Psoas muscle (tissue), 8 donors: ENCODE measurements at places on chromosomes 1 and 21. TPM values are rescaled to one million over a fixed set of nuclear protein-coding genes. Genes with fewer than 3 reads are reported as not detected.

Gene ENO1
- total RNA-seq, result 364 TPM

Gene LCE1B
- total RNA-seq, result not detected

Gene CHAF1B
- total RNA-seq, result 12.6 TPM

Gene AQP10
- not detected for total RNA-seq
